ENCODE measurements at places on chromosomes 4 and X.

DNA sequence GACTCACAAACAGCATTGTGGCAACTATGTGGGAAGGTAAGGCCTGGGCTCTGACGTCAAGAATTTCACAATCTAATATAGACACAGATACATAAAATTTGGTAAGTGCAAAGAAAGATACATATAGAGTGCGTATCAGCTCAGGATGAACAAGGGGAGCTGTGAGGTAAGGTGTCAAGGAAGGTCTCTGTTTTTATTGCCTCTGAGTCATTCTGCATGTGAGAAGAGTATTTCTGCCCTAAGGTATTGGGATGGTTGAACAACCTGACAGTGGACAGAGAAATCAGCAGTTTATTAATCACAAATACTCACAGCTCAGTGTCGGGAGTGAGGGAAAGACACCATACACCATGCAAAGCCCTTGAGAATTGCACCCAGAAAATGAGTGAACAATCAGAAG lies 89.8 kb downstream of the COMMD8 start:
- no peak for DNase-seq

DNA sequence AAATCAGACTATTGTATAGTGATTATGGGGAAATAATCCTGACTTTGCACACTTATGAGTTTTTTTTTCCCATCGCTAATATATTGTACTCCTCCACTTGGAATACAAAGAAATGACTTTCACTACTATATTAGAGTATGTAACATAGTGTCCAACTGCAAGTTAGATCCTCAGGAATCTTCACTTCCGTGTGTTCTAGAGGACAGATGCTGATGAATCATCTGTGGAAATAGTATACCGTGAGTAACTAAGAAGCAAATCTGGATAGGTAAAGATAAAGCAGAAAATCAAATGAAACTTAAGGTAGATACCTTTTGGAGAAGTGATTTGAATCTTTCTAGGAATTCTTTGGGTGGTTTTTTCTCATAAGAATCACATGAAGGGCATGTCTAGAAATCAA lies 8.3 kb downstream of the IL21 start:
- no peak for DNase-seq

GRCh38 chr4:16692524-16692923 lies 205.9 kb downstream of the LDB2 start:
- no peak for DNase-seq

DNA sequence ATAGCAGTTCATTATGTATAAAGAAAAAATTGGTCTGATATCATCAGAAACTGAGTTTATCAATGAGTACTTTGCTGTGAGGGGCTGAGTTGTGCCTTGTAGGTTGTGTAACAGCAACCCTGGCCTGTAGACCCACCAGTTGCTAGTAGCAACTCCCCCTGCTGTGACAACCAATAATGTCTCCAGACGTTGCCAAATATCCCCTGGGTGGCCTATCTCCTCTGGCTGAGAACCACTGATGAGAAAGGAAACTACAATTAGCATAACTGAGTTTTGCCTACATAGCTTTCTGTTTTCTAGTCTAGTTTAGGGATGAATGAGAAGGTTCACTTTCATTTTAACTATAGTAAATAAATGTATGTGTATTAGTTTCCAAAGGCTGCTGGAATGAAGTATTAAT lies 234.1 kb downstream of the CPE start:
- no peak for DNase-seq

DNA sequence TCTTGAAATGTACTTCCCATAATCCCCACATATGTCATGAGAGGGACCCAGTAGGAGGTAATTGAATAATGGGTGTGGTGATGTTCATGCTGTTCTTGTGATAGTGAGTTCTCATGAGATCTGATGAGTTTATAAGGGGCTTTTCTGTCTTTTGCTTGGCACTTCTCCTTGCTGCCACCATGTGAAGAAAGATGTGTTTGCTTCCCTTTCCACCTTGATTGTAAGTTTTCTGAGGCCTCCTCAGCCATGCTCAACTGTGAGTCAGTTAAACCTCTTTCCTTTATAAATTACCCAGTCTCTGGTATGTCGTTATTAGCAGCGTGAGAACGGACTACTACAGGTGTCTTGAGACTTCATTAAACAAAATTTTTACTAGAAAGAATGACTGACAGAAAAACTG lies 323.2 kb downstream of the BMPR1B start:
- no peak for DNase-seq

- no peak for DNase-seq
These were observed 125.3 kb downstream of the COL4A6 start for GRCh38 chrX:108312957-108313356.

GRCh38 chr4:84578540-84579402 lies 4.2 kb upstream of the CDS1 start:
- no peak for DNase-seq

GRCh38 chrX:2387614-2388239 lies 113.0 kb downstream of the DHRSX start:
- no peak for DNase-seq

DNA sequence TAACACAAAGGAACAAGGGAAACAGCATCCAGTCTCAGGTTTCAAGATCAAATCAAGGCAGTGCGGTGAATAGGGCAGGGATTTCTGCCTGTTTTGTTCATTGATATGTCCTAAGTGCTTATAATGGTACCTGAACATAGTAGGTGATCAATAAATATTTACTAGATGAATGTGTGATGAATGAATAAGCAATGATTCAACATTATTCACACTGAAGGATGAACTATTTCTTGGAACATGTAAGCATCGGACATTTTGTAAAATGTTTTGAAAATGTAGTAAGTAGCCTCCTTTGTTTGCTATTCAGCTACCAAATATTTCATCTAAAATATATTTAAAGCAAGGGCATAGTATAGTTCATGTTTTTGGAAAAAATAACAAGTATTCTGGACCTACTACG lies 67.8 kb downstream of the USP38 start:
- no peak for DNase-seq

DNA sequence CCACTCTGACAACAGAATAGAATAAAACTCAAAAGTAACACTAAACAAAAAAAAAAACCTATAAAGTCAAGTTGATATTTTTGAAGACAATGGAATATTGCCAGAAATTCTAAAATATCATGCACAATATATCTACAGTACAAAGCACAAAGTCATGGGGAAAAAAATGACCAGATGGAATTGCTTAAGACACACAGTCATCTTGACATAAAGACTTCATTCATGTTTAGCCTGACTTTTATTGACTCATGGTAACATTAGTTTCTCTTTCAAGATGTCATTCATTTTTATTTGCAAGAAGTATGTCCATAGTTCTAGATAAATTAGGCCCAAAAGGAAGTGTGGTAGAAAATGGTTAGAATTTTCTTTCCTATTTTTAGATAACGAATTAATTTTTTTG lies 259.1 kb downstream of the CAMK2D start:
- DNase-seq: no peak

- DNase-seq: no peak
These were observed 78.8 kb downstream of the EVC2 start for GRCh38 chr4:5629542-5629941.

- no peak for DNase-seq
These were observed 91.5 kb downstream of the GEMIN8 start for GRCh38 chrX:13938051-13938828.

DNA sequence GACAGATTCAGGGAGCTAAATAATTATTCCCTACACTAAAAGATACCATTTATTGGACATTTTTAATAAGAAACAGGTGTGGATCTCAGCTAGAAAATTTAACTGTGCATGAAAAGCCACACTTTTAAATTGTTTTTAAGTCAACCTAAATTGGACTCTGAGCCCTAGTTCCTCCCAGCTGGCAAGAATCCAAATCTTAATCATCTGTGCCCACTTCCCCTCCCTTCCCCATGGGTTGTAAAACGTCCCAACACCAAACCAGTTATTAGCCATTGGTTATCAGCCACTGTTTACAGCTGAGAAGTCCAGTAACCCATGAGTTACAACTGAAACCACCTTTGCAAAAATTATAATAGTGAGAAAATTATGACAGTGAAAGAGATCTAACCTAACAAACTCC lies 125.6 kb upstream of the S100G start:
- DNase-seq: no peak

DNA sequence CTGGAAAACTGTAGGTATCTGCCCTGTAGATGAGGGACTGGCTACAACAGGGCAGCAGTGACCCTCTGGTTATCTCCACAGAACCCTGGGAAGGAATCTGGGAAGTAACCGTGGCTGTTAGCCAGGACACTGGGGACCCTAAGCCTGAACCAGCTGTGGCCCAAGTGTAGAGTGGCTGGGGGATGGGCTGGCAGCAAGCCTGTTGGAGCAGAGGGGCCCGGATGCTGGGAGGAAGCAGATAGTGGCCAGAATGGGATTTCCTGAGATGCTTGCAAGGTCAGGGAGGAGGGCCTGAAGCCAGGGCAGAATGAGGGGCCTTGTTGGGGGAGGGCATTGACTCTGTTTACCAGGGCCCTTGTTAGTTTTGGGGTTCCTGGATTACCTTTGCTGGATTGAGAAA lies 161.0 kb upstream of the EOLA2 start:
- DNase-seq: no peak

- DNase-seq: no peak
These were observed 400.6 kb downstream of the IL15 start for GRCh38 chr4:142036795-142037583.

- no peak for DNase-seq
These were observed 462.8 kb downstream of the MID1IP1 start for GRCh38 chrX:39264023-39264422.

GRCh38 chr4:6688879-6689505 lies 4.7 kb upstream of the S100P start:
- DNase-seq: peak; percentile 73

- no peak for DNase-seq
These were observed 35.9 kb downstream of the AFF1 start for GRCh38 chr4:86970447-86971354.

GRCh38 chr4:56906489-56907393 lies 959 bp upstream of the REST start:
- no peak for DNase-seq

- no peak for DNase-seq
These were observed at the start of gene CFAP47 for GRCh38 chrX:35919536-35920309. Gene CFAP47, plus strand, starts transcription at chrX:35919734. Its CDS starts 66 bp downstream, at chrX:35919800.

DNA sequence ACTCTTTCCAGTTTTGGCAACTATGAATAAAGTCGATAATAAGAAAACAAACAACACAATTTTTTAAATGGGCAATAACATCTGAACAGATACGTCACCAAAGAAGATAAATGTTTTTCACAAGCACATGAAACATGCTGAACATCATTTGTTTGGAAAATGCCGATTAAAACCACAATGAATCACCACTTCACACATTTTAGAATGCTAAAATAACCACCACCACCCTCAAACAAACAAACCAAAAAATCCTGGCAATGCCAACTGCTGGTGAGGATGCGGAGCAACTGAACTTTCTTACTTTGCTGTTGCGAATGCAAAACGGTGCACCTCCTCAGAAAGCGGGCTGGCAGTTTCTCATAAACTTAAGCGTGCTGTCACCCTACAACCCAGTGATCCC lies 115.9 kb downstream of the NSUN7 start:
- DNase-seq: no peak

- DNase-seq: no peak
These were observed 120.0 kb upstream of the GLRA2 start for GRCh38 chrX:14409341-14409740.

- DNase-seq: no peak
These were observed 14.1 kb upstream of the CXCL6 start for GRCh38 chr4:73822389-73822788.

DNA sequence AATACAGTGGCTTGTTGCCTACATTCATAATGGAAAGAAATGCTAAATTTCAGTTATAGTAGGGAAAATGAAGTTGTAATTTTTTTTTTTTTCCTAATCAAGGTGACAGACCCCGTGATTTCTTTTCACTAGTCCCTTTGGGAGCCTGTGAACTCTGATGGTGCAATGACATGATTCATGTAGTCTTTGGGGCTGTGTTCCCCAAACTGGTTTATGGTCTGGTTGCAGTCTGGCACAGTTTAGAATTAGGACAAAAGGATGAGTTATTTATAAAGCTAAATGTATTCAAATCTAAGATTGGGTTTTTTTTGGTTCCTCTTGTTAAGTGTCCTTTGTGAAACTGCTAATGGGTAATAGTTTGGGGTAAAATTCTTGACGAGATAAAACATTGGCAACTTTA lies 66.0 kb downstream of the REPS2 start:
- DNase-seq: no peak

- DNase-seq: no peak
These were observed 215.2 kb upstream of the PSAPL1 start for GRCh38 chr4:7649741-7650531.

DNA sequence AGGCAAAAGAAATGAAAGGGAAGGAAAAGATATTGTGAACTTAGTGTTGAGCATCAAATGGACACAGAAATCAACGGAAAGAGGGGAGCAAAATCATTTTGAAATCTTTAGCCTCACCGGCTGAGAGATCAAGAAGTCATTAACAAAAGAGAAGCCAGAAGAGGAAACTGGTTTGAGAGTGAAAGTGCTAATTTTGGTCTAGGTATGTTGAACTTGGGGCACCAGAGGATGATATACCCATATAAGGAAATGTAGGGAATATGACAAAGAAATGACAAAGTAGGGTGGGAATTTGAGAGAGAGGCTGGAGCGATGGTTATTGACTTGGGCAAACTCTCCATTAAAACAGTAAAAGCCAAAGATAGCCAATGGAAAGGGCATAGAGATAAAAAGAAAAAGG lies 183.4 kb upstream of the ATOH1 start:
- no peak for DNase-seq

- DNase-seq: no peak
These were observed 191.4 kb downstream of the GBA3 start for GRCh38 chr4:22884157-22884556.

DNA sequence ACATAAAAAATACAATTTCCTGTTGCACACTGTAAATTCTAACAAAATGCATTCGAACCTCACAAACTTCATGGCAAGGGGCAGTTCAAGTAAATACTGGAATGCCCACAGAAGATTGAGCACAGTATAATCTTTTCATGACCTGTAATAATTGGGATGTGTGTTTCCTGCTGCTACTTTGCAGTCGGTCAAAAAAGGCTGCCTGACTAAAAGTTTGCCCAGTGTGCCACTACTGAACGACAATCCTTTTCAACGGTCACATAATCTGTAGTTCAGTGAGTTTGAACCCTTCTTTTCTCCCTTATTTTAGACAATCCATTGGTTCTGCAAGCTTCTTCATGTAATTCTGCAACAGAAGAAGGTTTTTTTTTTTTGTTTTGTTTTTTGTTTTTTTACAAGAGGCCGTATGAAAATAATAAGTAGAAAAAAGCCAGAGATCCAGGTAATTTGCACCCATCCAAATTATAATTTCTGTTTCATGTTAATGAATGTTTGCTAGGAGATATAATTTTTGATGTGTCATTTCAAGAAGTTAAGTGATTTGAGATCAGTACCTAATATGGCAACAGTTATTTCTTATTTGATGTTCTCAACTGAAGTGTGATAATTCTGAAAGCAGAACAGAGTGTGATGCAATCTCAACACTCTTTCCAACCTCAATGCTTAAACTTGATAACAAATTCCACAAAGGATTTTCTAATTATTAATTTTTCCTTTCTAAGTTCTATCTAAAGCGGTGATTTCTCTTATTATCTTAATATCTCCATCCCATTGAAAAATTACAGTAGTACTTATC lies 237.6 kb downstream of the FSTL5 start:
- DNase-seq: no peak

GRCh38 chrX:136767104-136767941 lies 13.4 kb downstream of the ARHGEF6 start:
- peak; percentile 50 for DNase-seq

- DNase-seq: no peak
These were observed 195.0 kb upstream of the S100G start for GRCh38 chrX:16454926-16455325.

- no peak for DNase-seq
These were observed 73.9 kb downstream of the SERTM2 start for GRCh38 chrX:111585337-111585736.

Measured in mesothelial cell of epicardium (in vitro differentiated cells).